Left hindlimb (tissue), 1 donor: ENCODE measurements at places on chromosomes 5 and 9.

- DNase-seq = no peak
These were observed 142.9 kb downstream of the BNC2 start for GRCh38 chr9:16727452-16728136.

DNA sequence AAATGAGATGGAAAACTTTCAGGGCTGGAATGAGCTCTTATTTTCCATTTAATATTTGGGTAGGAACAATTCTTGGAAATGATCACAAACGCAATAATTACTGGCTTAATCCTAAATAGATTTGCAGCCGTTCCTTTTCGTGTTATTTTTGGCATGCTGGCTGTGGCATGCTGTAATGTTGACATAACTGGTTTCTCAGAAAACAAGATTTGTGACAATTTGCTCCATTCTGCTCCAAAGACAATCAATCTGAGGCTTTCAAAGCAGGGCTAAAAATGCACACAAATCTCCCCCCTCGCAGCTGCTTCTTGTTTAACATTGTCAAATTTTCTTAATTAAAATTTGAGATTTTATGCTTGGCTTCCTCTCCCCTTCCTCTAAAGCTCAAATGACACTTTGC lies 151.2 kb downstream of the TTC39B start:
- DNase-seq = peak; percentile 61

- no peak for DNase-seq
These were observed 68.7 kb downstream of the CRB2 start for GRCh38 chr9:123424552-123425225.

DNA sequence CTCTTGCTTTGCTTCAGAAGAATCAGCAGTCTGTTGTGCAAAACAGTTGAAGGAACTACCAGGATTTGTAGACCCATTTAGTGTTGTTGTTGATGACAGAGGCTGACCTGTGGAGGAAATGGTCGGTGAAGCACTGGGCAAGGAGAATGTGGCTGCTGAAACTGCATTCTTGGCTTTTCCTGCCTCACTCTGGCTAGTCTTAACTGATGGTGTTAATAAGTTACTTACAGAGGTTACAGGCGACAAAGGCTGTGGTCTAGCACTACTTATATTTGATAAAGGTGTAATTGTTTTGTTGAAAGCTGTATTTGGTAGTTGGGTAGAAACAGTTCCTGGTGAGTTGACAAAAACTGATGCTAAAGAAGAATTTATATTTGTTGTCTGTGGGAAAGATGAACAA lies 31.5 kb downstream of the MLANA start:
- no peak for DNase-seq

- DNase-seq = no peak
These were observed 192.4 kb downstream of the GAS1 start for GRCh38 chr9:86754581-86755560.

DNA sequence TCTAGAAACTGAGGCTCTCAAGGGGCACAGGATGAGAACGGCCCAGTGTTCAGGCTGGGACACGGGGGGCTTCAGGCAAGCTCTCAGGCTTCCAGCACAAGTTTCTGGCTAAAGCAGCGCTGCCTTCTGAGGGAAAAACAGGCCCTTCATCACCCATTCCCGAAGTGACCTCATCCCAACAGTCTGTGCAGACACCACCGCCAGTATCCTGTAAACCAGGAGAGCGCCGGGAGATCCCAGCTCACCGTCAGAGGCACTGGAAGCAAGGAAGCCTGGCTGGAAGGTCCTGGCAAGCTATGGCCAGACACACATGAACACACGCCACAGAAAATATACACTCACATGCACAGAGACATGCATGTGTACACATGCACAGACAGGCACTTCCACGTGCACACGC lies 8.8 kb downstream of the SLC12A7 start:
- DNase-seq = no peak

DNA sequence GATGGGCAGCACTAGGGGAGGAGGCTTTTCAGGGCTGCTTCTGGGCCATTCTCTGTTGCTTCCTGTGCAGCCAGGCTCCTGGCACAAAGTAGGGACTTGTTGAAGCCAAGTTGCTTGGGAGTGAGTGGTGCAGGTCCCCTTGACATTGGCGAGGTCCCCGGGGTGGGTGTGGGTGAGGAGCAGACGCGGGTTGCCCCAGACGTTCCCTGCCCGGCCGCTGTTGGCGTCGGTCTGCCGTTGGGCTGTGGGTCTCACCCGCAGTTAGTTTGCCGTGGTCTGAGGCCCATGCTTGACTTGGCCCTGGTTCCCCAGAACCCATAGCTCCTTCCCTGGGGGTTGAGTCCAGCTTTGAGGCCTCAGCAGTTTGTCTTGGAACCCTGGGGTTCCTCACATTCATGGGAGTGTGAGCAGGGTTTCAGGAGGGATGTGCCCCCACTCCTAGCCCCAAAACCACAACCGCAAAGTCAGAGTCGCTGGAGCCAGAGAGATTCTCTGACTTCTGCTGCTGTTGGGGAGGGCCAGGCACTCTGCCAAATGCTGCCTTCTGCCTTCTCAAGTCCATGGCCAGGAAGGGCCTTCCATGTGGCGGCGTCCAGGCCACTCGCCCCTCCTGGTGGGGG lies 77.5 kb downstream of the RXRA start:
- DNase-seq = peak; percentile 89

DNA sequence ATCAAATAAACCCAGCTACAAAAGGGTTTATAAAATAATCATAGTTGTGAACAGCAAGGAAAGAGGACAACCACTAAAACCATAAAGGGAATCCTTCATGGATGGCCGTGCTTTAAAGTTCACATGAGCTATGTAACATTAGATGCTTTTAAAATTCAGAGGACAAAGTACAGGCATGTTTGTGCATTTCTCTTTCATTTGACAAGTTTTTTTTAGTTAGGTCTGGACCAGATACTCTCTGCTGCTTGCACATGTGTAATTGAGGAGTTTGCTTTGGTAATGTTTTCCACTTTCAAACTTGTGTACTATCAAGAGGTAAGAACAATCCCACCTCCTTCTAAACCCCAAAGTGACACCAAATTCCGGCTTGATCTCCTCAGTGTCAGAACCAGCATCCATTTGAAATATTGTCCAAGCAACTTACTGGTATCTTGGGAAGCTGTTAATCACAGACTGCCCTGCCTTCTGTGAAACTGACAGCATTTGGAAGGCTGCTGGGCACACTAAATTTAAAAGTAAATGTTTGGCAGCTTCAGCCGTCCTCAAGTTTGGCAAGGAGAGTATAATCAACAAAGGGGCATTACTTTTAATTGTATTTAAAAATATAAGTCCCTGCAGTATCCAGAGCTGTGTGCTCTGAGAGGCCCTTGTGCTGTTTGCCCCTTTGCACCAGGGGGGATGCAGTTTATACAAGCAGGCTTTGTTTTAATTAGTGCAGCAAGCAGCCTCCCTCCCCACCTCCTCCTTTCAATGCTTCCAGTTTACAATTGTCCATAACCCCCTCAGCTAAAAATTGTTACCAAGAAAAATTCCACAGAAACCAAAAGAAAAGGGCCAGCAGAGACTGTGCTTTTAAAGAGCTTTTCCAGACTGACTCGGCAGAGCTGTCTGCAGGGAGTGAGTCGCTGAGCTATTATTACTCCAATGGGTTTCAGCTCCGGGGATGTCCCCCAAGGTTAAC lies 328.3 kb upstream of the MPDZ start:
- peak; percentile 44 for DNase-seq

GRCh38 chr5:160616712-160617497 lies 195.2 kb downstream of the PTTG1 start:
- no peak for DNase-seq

DNA sequence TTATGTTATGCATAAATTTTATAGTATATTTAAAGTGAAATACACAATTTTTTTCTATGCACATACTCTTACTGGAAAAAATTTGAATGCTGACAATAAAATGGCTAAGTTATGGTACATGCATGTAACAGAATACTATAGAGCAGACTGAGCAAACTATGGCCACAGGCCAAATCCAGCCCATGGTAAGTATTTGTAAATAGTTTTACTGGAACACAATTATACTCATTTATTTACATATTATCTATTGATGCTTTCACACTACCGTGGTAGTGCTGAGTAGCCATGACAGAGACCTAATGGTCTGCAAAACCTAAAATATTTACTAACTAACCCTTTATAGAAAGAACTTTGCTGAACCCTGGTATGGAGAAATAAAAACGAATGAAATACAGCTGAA lies 45.7 kb downstream of the TEX10 start:
- no peak for DNase-seq

GRCh38 chr5:143172739-143173138 lies 230.7 kb downstream of the NR3C1 start:
- no peak for DNase-seq

DNA sequence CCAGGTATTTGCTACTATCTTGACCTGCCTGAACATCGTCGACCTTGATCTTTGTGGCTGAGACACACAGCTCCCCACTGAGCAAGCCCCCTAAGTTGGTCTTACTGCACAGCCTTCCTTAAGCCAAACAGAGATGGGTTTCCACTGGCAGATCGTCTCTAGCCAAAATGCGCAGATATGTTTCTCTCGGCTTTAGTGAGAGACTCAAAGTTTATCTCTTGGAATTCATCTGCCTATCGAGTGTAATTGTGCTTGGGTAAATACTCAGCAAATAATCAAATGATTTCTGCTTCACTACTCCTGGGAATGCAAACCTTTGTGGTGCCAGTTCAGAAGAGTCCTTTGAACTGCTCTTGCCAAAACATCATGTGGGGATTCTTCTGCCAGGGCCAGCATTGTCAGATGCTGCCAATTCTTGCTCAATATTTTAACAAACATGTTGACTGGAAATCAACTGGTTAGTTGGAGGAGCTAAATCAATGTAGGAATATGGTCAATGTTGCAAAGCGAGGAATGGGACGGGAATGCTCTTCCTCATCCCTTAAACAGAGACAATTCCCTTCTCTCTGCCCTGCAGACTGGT lies 141.2 kb upstream of the SLC28A3 start:
- no peak for DNase-seq

DNA sequence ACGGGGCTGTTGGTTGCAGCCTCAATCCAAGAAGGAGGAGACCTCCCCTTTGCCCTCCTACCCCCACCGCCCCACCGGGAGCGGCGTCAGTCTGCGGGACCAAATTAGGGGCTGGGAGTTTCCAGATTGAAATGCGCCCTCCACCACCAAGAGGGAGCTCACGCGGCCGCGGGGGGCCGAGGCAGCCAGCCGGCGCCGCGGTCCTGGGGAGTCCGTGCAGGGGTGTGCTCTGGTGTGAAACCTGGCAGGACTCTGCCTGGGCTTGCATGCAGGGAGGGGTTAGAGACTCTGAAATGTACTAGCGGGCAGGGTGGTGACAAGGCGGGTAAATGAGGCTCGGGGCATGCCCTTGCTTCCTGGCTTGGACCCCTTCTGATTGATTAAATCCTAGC lies 989 bp upstream of the FBN2 start:
- DNase-seq = peak; percentile 72

DNA sequence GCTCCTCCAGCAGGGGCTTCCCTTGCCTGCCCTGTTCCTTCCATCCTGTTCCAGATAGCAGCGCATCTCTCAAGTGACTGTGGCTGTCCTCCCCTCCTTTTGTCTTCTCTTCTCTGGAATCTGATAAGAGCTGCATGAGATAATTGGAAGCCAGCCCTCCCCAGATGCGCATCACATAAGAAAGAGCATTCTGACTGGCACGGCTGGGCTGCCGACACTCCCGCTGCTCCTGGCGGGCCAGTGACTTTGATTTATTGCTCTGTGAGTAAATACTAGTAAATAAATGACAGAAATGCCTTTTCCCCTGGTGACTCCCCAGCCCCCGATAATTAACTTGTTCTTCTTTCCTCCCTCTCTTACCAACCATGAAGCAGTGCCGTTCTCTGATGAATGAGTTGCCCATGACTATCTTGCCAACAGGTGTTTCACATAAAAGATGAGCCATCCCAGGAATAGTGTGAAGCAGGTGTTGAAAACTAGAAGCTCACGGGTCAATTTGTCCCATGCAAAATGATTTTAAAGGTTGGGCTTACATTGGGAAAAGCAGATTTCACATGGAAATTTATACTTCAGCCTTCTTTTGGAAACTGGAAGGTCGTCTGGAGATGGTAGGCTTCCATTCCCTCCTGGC lies 212.3 kb downstream of the ERCC6L2 start:
- DNase-seq = no peak

- peak; percentile 51 for DNase-seq
These were observed 166.4 kb upstream of the SPRY4 start for GRCh38 chr5:142491270-142491669.

DNA sequence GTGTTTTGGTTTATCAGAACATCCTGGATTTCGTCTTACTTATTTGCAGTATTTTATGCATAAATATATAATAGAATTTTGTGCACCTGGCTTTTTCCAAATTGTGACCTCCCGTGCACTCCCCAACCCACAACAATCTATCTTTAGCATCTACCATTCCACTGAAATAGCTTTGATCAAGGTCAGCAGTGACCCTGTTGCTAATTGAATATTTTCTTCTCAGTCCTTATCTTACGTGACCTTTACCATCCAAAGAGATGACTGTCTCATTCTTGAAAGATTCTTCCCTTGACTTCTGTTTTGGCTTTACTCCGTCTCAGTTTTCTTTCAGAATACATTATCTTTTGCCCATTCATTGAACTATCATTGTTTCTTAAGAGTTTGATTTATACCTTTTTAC lies 18.4 kb downstream of the NDUFS4 start:
- DNase-seq = no peak

DNA sequence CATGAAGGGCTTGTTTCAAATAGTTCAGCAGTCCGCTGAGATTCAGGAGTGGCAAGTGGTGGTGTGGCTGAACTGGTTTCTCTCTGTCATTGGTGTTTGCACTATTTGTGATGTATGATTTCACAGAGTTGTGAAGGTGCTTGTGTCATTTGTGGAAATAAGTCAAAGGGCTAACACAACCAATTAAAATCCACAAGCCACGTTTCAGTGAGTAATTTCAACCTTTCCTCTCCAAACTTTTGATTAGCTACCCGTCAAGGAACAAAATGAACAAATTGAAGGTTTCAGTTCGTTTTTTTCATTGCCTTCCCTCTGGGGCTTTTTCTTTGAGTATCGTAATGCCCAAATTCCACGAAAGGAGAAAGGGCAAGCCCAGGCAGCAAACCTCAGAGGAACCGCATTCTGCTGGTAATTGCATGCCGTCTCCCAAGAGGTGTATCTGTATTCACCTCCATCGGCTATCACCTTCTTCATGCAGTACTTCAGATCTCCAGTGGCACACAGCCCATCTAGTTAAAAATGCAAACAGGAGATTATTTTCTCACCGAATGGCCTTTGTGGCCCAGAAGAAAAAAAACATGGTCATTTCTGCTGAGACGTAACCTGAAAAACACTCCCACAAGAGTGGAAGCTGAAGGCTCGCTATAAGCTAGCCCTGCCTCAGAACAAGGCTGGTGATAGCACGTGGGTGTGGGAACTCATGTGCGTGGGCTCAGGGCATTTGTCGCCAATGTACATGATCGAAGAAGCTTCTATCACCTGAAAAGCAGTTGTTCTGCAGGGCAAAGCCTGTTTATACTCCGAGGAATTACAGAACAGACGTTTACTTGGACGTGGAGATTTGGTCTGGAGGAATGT lies 197.1 kb downstream of the NR3C1 start:
- no peak for DNase-seq

DNA sequence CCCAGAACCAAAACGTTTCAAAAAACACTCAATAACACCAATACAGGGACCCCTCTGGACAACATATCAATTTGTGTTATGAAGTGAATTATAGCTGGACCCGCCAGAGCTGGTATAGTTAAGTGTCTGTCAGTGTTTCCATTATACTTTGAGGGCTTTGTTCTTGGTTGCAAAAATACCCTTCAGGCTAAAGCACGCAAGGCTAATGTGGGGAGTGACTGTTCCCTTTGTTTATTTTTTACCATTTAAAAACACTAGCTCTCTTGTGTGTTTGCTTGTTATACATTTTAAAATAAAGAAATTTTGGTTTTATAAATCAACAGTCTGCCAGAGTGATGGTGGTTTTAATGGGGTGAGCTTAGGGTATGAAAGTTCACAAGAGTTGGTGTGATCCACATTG lies 859.5 kb downstream of the PTPRD start:
- DNase-seq = no peak

GRCh38 chr5:80234116-80234948 lies 21.5 kb downstream of the SERINC5 start:
- no peak for DNase-seq
